ENCODE measurements at places on chromosomes 4 and X. TPM values are rescaled to one million over a fixed set of nuclear protein-coding genes. Genes with fewer than 3 reads are reported as not detected.

UBA1 gene
- 115 TPM for total RNA-seq

FGFR3 gene
- 3.3 TPM for total RNA-seq

CT45A2 gene
- not detected for total RNA-seq

TRPC5OS gene
- not detected for total RNA-seq

ENPEP gene
- 0.17 TPM for total RNA-seq

TRAM1L1 gene
- total RNA-seq: 3.3 TPM

PYURF gene
- total RNA-seq: 67.1 TPM

SYNPO2 gene
- total RNA-seq: 1.3 TPM

OTC gene
- total RNA-seq: 0.16 TPM

PCDH10 gene
- total RNA-seq: 0.79 TPM

SATL1 gene
- not detected for total RNA-seq

TEX13C gene
- total RNA-seq: not detected

TIGD2 gene
- total RNA-seq: 2.7 TPM

PNMA5 gene
- total RNA-seq: not detected
